ENCODE measurements at places on chromosomes 11 and 22. TPM values are rescaled to one million over a fixed set of nuclear protein-coding genes. Genes with fewer than 3 reads are reported as not detected.

Gene TCIRG1
- 54.2 TPM for total RNA-seq

Gene AKIP1
- 28.8 TPM for total RNA-seq

- no peak for DNase-seq
Observed at GRCh38 chr11:46977038-46977813, 40.7 kb downstream of the CSTPP1 start.

Gene GRIK4
- total RNA-seq = 0.11 TPM

DNA sequence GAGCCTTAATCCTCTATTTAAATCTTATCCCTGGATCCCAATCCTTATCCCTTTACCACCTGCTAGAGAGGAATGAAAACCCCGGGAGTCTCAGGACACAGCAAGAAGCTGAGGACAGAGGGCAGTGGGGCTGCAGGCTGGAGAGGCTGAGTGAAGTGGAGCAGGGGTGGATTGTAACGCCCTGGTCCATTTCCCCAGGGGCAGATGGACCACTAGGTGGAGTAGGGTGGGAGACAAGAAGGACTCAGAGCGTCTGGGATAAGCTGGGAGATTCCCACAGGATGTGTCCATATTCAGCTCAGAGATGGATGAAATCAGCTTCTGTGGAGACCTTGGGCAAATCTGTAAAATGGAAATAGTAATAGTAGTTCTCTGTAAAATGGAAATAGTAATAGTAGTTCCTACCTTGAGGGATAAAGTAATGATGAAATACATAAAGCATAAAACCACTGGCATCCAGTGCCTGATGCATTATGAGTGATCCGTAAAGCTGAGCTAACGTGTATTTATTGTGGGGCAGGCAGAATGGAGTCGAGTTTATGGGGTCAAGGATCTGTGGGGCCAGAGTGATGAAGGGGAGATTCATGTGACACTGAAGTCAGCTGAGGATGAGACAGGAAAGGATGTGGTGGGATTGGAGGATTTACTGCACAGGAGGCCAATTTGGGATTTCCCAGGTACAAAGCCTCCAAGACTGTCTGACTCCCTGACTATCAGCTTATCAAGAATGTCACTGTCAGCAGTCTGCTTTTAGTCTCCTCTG is 1.9 kb upstream of the ROBO4 start:
- peak; percentile 69 for DNase-seq

GRCh38 chr11:6771926-6772893 is at the start of gene OR2AG2:
TSS of gene OR2AG2 (minus strand) at chr11:6771976. CDS start at chr11:6768957, 3,019 bp downstream.
- no peak for DNase-seq

Gene HMGXB4
- 25.7 TPM for total RNA-seq

GRCh38 chr11:92703449-92703830 is 266.0 kb upstream of the MTNR1B start:
- DNase-seq = no peak

GRCh38 chr11:69335781-69336405 is 41.9 kb downstream of the MYEOV start:
- peak; percentile 56 for DNase-seq

- no peak for DNase-seq
Observed at GRCh38 chr22:28414913-28415312, 264.7 kb downstream of the TTC28 start.

DNA sequence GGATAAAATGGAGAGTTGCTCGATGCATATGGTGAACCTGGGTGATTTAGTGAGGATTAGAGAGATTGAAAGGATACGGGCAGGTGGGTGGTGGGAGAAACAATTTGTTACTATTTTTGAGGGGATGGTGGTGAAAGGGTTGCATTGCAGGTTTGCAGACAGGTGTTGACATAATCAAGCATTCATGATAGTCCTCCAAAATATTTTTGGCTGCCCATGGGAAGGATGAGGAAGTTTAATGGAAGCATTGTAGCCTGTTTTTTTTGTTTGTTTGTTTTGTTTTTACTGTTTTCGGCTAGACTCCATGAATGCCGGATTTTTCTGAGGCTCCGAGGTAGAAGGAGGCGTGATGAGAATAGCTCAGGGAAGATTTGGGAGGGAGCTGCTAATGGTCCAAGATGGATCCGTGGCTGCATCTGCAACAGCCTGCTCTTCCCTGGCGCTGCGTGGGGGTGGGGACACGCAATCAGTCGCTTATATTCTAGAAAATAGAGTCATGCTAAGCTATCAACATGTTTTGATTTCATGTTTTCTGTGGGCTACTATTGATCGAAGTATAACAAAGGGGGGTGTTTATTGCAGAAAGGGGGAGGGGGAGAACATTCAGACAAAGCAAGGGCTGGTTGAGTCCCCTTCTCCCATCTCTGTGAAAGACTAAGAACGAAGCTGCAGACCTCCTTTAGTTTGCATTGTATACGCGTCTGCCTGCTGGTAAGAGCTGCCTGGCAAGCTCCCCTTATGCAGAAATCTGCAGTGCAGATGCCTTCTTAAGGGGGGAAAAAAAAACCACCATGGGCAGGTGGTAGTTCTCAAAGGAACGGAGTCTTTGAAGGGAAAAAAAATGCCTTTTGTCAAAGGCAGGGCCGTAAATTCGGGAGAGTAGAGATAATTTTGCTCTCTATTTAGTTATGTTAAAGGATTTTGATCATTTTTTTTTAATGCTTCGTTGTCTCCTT is 1.0 kb downstream of the RTN3 start:
- no peak for DNase-seq

- no peak for DNase-seq
Observed at GRCh38 chr22:19039796-19040280, 82.4 kb downstream of the DGCR2 start.

- peak; percentile 42 for DNase-seq
Observed at GRCh38 chr11:116114198-116114651, 610.0 kb upstream of the CADM1 start.

GRCh38 chr11:15941206-15941770 is 415.1 kb downstream of the SOX6 start:
- DNase-seq = peak; percentile 83

Gene MRGPRE
- total RNA-seq = not detected

DNA sequence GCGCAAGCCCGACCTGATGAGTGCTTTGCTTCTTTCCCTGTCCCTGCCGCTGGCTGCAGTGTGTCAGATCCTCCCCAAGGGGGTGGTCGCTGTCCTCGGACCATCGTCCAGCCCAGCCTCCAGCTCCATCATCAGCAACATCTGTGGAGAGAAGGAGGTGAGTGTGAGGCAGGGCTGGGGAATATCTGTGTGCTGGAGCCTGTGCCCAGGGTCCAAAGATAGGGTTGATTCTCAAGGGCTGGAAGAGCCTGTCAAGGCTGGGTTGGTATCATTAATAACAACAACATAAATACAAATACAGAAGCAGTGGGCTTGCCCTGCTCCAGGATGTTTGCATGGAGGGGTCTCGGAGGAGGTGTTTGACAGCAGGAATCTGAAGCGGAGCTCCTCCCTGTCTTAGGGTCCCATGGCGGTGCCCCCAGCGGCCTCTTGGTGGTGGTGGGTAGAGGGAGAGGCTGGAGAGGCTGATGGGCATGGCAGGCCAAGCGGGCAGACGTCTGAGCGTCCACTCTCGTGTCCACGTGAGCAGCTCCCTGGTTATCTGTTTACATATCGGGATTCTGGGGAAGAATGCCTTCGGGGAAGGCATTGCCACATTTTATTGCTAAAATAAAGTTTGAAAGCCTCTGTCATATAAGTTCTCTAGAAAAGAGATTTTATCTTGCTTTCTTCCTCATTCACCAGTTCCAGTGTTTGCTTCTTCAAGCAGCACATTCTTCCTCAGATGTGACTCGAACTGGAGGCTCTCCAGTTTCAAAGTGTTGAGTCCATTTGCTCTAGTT is 208.4 kb upstream of the TBCEL start:
- DNase-seq = no peak

DNA sequence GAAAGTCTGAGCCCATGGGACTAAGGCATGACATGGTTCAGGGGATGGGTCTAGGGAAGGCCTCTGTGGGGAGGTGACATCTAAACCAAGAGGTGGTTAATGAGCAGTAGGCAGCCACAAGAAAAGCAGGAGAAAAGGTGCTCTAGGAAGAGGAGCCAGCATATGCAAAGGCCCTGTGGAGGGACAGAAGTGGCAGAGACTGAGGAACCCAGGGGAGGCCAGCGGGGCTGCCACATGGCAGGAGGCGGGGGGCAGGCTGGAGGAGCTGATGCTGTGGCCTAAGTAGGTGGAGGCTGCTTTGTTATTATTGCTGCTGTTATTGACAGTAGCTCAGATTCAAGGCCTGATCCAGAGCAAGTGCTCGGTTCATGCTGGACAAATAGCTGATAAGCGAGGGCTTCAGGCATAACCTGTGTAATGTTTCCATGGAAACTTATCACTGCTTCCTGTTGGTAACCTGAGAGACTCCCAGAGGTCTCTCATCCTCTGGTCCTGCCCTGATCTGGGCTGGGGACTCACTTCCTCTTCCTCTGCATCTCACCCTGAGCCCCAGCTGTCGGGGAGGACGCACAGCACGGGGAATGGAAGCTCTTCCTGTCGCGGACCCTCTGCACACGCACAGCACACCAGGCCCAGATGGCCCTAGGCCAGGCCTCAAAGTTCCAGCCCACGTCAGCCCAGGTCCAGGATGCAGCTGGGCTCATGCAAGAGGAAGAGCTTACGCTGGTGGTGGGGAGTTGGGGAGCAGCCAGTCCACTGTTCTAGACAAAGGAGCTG is 75.2 kb upstream of the TP53I11 start:
- DNase-seq = no peak

Gene PRR33
- total RNA-seq = not detected

Gene TRIM48
- not detected for total RNA-seq

Gene MS4A3
- not detected for total RNA-seq

DNA sequence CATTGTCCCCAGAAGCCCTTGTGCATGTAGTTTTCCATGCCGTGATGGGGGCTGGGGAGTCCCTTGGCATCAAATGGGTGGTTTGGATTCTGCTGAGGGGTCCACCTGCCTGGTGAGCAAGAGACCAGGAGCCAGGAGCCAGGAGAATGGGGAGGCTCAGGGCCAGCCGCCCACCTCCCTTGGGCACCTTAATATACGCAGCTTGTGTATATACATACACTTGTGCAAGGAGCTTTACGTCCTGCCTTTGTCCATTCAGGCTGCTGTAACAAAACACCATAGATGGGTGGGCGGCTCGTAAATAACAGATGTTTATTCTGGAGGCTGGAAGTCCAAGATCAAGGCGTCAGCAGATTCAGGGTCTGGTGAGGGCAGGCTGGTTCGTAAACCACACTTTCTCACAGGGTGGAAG is 62.5 kb downstream of the SMIM38 start:
- DNase-seq = peak; percentile 63

- DNase-seq = no peak
Observed at GRCh38 chr11:126345283-126345682, 10.2 kb upstream of the ST3GAL4 start.

Gene TMPRSS6
- total RNA-seq = not detected

Data from osteocyte (in vitro differentiated cells).